ENCODE measurements at places on chromosomes 1 and 21. TPM values are rescaled to one million over a fixed set of nuclear protein-coding genes. Genes with fewer than 3 reads are reported as not detected.
A peak's percentile ranks its signal among the peaks of the same experiment; 100 is the strongest.

- no peak for DNase-seq
These were observed 60.7 kb upstream of the CDC42BPA start for GRCh38 chr1:227378871-227379554.

KRTAP11-1 gene
- total RNA-seq = not detected

DNA sequence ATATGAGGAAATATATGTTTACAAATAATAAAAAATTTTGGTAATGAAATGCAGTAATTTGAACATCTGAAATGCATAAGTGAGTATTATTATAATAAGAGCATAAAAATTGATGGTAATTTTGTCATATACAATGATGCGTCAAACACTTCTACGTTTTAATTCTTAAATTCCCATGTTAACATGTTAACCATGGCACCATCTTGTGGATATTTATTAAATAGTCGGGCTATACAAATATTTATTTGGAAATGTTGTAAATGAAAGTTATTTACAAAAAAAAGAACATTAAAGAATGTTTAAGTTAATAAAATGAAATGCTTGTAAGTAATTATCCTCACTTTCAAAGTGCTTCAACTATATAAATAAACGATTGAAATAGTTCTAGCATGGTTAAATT, 57.2 kb upstream of the C1orf185 start:
- DNase-seq = peak; percentile 25

C4BPA gene
- total RNA-seq = not detected

DNA sequence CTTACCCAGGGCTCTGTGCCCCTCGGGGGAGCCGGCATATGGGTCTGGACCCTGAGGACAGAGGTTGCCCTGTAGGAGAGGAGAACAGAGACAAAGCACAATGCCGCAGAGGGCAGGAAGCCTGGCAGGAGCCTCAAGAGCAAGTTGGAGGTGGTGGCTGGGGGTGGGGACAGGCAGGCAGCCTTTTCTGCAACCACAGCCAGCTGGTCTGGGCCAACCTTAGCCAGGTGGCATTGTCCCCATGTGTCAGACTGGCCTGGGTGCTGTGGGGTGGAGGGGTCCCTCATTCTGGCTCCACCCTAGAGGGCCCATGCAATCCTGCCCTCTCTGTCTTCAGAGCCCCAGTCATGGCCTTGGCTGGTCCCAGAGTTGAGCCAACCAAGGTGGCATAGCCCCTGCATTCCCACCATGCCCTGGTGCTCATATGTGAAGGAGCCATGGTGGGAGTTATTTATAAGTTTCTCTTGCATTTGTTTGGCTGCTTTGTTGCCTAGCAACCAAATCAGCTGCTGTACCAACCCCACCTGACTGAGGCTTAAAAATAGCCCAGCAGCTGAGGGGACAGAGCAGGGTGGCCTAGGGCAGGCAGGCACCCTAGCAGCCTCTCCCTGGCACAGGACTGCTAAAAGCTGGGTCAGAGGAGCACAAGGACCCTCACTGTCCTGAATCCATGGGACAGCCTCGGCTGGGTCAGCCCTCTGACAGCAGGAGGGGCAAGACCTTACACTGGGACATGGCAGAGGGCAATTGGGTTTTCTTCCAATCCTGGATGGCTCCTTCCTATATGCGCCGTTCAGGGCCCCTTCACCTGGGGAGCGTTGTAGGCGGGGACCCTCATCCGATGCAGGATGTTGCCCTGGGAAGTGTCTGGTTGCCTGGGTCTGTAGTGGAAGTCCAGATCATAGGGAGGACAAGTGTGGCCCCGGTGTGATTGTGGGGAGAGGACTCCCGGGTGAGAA, 19.5 kb downstream of the MAP7D1 start:
- peak; percentile 34 for DNase-seq

DNA sequence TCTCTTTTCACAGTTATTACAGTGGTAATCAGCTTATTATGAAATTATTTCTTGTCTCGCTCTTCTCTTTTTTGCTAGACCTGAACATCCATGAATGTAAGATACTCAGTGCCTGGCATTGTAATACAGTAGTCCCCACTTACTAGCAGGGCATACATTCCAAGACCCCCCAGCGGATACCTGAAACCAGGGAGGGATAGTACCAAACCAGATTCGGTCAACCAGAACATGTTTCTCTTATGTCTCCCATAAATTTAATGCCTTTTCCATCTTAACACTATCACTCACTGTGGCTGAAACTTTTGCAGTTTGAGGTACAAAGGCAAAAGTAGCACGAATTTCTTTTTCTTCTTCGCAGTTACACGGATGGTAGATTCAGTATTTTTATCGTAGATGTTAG, 24.6 kb upstream of the B3GALT2 start:
- no peak for DNase-seq

DNA sequence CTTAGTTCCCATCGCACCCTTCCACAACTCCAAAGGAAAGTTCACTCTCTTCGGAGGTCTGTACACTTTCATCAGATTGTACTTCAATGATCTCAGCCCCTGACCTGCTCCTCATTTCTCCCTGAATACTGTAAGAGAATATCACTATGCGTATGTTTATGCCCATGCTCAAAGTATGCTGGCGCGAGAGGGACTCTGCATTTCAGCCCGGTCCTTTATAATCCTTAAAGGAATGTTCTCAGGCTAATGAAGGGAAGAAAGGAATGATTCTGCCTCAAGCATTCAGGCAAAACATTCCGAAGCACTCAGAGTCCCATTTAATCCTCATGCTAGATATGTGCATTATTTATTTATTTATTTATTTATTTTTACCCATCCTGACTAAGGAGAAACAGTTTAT, 76.8 kb downstream of the PLD5 start:
- no peak for DNase-seq

DNA sequence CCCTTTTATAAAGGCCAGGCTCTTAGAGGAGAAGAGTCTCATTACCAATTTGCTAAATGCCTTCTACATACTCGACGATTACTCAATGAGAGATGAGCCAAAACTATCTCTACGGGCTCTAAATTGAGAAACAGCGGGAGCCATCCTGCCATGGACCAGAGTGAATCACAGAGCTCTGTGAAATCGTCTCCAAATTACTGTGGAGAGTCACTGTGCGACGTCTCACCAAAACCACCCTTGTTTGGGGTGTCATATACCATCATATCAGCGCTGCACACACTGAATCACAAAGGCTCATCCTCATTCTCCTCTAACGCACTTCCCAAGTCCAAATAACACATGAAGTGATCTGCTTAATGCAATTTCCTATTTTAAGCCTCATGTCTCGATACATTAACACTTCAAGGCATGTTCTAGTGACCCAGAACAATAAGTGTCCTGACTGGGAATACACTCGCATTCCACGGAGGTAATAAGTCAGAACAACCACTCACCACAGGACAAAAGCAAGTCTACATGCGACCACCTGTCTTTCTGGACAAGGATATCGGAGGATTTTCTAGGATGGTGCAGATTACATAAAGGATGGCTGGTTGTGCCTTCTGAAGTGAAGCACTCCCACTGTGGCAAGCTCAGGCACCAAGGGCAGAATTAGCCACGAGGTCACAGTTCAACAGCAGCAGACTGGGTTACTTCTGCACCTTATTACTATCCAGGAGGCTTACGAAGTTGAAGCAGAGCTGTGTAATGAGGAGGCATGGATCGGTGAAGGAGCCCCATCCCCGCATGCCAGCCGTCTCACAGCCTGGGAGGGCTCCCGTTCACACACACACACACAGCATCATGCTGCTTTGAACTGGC, 44.3 kb downstream of the NID1 start:
- no peak for DNase-seq

Measured in natural killer cell (primary cell).